ENCODE measurements at places on chromosomes 6 and 20.

DNA sequence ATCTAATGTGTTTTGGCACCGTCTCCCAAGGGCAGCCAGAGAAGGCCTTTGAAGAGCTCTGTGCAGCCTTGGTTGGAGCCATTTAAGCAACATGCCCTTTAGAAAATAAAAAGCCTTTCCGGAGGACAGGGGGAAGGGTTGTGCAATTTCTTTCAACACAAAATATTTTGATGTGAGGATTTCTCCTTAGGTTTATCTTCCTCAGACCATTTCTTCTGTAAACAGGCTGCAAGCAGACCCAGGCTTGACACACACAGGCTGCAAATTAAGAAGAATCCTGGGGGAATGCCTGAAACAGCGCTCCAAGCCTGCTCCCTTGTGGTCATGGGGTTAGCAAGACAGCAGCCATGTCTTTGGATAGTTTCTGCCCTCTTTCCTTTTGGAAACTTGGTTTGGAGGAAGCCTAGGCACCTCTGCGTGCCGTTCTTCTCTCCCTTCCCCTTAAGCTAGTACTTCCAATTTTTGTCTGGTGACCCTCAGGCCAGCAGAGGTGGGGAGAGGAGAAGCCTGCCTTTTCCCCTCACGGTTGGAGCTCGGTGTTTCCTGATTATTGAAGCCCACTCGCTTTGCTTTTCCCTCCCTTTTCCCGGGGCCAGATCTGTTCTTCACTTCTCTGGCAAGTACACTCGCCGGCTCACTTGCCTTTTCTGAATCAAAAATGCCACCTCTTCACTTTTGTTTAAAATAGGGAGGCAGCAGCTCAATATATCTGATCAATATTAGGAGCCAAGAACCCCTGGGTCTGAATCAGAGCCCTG is 39.6 kb upstream of the NOX3 start:
- DNase-seq = no peak

- DNase-seq = no peak
Observed at GRCh38 chr20:9028419-9028818, 40.5 kb upstream of the PLCB4 start.

DNA sequence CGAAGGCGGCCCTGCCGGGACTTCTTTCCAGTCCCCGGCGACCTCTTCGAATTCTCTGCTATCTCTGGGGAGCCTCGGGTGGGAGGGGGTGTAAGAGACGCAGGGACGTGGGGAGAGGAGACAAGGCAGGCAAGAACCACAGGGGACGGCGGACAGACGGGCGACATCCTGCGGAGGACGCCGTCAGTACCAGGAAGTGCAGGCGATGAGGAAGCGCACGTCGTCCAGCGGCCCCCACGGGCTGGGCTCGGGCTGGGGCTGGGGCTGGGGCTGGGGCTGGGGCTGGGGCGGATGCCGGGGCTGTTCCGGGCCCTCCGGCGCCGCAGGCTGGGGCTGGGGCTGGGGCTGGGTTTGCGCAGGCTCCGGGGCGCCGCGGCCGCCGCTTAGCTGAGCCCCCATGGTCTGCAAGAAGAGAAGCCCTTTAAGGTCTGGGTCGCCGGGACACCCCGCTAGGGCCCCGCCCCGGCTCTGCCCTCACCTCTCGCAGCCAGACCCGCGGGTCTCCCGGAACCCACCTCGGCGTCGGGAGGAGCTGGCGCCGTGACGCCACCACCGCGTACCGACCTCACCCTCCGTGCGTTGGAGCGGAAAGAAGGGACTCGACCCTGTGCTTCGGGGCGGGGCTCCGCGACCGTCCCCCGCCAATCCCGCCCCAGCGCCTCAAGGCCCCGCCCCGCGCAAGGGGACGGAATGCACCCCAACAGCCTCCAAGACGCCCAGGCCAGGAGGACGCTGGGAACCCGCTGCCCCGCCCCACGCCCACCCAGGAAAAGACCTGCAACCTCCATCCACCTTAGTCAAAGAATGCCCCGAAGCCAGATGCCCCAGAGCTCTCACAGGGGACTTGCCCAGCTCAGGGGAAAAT is at the start of gene MMP24OS:
TSS of gene MMP24OS (minus strand) at position 592 of the 865 bp plus-strand sequence. CDS start at position 399, 193 bp downstream.
- peak; percentile 77 for DNase-seq

DNA sequence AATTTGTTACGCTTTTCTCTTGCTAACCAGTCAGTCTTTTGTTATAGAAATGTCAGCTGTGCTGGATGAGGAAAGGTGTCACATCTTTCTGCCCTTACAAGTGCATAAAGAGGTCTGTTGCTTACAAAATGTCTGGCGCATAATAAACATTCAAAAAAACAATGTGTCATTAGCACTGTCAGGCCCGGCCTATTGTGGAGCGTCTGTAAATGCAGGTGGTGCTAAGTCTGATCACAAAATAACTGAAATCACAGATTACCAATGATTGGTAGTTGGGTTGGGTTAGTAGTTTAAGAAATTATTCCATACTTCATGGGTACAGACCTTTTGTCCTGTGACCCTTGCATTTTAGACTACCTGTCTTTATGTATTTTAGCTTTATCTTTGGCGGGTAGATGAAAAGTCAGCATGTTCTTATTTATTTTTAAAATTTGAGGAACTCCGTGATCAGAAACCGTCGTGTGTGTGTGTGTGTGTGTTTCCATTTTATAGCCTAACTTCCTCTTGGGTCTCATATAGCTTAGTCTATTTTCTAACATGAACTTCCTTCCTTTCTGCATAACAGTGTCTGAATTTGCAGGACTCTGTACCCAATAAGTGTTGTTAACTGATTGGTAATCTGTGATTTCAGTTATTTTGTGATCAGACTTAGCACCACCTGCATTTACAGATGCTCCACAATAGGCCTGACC is 88.1 kb upstream of the IFNGR1 start:
- no peak for DNase-seq

DNA sequence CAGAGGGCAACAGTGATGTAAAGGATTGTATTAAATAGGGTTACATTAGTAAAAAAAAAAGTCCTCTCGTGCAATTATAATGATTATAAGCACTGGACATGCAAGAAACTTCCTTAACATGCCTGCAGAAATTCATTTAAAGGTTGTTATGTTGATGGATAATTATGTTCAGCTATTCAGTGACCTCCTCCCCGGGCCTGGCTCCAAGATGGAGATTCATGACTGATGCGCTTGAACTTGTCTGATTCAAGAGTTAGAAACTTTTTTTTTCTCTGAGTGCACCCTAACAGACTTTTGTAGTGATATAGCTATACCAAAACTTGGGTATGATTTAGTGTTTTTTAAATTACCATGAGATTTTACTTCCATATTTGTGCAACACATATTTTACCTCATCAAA is 1170.0 kb upstream of the CITED2 start:
- DNase-seq = no peak

DNA sequence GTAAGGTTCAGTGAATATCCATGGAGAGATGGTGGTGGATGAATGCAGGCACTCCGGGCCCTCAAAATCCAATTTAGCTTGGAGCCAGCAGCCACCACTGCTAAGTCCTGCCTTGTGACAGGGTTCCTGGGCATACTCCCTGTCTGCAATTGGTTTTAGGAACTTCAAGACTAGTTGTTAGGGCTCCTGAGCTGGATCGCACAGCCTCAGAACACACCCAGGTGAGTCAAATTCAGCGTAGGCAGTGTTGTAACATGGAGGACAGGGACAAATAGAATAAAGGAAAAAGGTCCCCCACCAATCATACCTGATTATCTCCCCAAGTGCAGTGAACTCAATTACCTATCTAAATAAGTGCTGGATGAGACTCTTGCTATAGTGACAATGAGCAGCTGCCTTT is 74.6 kb downstream of the PERP start:
- DNase-seq = no peak

- no peak for DNase-seq
Observed at GRCh38 chr6:123564361-123564760, 72.4 kb downstream of the TRDN start.

DNA sequence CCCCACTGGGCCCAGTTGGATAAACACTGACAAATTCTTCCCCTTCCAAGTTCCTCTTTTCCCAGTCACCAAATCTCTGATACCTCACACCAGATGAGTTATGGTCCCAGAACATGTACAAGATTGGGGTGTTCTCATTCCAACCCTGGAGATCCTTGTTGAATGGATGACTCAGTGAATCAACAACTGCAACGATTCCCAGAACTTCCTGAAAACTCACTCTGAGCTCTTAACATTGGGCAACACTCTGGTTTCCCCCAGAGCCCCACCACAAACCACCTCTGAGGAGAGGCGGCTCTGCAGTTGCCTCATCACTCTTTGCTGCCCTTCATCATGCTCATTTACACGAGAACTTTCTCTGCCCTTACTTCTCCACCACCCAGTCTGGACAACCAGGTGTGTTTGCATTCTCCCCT is 115.2 kb downstream of the MRPL14 start:
- no peak for DNase-seq

All from stimulated activated effector memory CD8-positive, alpha-beta T cell treated with anti-CD3 and anti-CD28 coated beads, Interleukin-12 subunit alpha, Interleukin-12 subunit beta, amount 100 ng/mL, for 72 hours (primary cell).